ENCODE measurements at places on chromosomes 12 and 14.

DNA sequence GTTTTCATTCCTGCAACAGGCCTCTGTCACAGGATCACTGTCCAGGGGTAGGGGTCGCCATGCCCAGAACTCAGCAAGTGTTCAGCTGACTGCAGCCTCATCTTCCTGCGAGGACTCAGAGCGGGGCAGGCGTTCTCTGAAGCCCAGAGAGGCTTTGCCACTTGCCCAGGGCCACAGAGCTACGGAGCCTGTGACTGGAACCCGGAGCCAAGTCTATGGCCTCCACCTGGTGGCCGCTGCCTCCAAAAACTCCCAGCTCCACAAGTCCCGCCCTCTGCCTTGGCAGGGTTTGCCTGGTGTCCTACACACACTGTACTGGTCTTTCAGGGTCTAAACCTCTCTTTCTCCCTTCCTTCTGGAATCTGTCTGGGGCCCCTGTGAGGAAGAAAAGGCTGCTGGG, 8.7 kb upstream of the PPP1R13B start:
- DNase-seq, result no peak

DNA sequence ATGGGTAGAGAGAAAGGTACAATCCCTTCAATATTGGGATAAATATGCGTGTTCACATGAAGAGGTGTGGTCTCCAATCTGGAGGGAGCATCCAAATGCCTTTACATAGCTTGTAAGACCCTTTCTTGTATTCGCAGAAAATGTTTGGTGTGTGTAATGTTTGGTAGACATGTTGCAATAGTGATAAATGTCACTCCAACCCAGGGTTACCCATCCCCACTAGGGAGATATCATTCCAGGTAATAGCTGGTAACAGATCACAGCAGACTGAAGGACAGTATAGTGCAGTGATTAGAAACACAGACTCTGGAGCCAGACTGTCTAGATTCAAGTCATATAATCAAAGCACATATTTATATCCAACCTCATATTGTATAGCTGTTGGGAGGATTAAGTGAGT, 733.6 kb upstream of the TBX3 start:
- no peak for DNase-seq

- no peak for DNase-seq
Measured at GRCh38 chr12:94079566-94080340, 68.6 kb upstream of the PLXNC1 start.

DNA sequence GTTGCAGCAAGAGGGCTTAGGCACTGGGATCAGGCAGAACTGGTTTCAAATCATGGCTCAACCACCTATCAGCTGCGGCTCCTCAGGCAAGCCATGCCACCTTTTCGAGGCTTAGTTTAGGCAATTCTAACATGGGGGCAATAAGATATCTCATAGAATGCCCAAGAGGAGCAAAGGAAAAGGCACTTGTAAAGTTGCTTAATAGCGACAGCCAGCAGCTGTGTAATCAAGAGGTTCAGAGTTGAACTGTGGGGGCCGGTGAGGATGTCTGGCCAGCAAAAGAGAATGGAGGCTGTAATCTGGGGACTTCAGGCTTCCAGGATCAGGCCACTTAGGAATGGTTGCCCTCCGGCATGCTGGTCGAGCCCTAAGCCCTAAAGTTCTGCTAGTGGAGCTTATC, 3.0 kb upstream of the TCHP start:
- DNase-seq, result no peak

GRCh38 chr12:40622246-40622838, 69.9 kb upstream of the CNTN1 start:
- no peak for DNase-seq

- DNase-seq, result no peak
Measured at GRCh38 chr14:22627506-22628263, 16.5 kb downstream of the OR6J1 start.

DNA sequence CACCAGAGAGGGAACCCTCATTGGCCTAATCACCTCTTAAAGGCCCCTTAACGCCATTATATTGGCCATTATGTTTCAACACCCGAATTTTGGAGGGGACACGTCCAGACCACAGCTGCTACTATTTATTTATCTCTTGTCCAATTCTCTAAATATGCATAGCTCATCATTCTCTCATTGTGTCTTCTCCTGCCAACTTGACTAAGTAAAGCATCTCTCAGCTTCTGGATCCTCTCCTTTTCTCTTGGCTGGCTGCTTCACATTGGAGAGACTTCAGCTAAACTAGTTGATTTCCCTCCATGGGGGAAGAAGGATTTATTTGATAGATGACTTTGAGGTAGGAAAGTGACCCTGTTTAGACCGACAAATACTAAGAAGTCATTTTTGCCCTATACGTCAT, 120.4 kb upstream of the KRR1 start:
- no peak for DNase-seq

DNA sequence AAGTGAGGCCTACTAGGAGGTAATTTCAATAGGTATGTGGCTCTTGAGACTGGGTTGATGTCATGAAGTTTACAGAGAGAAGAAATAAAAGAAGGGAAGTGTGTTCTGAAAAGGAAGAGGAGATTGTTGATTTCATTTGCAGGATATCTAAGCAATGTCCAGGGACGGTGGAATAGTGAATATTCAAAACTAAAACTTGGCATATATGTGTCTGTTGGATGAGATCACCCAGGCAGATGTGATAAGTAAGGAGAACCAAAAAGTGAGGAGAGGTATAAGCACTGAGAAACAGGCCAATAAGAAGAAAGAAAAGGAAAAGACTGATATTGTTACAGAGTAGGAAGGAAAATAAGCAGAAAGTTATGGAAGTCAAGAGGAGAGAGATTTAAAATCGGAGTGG, 255.6 kb downstream of the PDZRN4 start:
- DNase-seq, result no peak

- DNase-seq, result no peak
Measured at GRCh38 chr14:90440021-90440451, 43.2 kb downstream of the CALM1 start.

DNA sequence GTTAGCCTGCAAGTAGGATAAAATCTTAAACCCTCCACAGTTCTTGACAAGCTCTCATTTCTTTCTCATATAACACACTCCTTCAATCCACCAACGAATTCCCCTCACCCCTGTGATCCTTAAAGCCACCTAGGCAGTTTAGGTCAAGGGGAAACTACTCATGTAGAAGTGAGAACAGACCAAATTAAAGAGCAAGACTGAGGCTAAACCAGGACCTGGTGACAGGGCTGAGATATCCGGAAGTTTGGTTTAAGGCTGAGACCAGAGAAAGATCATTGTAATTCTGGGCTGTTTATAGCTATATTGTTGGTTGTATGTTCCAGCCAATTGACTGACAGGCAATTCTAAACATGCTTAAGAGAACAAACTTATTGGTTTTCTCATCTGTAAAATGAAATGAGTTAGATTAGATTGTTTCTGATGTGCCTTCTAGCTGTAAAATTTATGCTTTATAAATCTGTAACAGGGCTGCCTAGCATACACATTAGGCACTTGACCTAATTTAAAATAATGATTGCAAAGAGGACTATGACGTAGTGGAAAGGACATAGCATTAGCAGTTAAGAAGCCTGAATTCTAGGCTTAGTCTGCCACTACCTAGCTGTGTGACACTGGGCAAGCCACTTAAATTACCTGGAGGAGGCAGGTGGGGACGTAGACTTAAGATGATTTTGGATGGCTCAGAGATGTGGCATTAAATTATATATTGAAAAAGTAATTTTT, 53.9 kb upstream of the PTGR2 start:
- DNase-seq, result no peak

GRCh38 chr12:41302979-41303403, 114.9 kb downstream of the PDZRN4 start:
- DNase-seq, result no peak

GRCh38 chr12:96336489-96336888, 63.8 kb downstream of the CDK17 start:
- no peak for DNase-seq

DNA sequence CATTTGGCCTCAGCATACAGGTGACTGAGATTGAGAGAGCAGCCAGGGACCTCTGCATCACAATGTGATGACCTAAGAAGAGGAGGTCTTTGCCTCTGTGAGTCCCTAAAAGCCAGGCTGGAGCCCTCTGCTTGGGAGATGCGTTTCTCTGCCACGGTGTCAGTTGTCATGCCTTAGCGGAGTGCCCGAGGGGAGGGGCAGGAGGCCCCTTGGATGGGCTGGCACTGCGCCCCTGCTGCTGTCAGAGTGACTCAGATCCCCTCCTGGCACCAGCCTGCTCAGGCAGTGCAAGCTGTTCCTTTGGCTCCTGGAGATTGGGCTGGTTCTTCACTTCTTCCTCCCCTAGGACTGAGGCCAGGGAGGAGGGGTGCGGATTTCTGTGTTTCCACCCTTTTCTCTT, 64.9 kb upstream of the KCNA5 start:
- no peak for DNase-seq

Measured in activated T-helper 1 cell treated with anti-CD3 and anti-CD28 coated beads, Interleukin-2, amount 50 U/mL, for 16 hours (primary cell).